ENCODE measurements at places on chromosomes 2 and 18.

DNA sequence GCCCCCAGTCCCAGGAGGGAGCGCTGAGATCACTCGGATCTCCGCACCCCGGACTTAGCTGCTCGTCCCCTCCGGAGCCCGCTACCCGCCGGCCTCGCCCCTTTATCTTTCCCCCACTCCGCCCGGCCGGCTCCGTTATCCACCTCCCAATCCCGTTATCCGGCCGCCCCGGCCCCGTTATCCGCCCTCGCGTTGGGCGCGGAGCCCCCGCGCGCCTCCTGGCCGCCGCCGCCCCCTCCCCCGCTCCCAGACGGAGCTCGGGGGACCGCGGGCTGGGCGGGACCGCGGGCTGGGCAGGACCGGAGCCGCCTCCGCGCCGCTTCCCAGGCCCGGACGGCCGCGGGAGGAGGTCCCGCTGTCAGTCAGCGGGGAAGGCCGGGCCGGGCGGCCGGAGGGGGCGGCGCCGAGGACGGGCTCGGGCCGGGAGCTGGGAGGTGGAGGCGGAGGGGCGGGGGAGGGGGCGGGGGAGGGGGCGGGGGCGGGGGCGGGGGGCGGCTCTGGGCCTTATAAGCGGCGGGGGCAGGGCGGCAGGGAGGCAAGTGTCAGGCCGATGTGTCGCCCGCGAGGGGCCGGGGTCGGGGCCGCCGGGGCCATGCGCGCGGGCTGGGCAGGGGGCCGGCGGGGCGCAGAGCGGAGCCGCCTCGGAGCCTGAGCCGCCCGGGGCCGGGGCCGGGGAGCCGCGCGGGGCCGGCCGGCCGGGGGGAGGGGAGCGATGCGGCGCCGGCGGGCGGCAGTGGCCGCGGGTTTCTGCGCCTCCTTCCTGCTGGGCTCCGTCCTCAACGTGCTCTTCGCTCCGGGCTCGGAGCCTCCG lies at the start of gene PKDCC:
TSS of gene PKDCC (plus strand) at position 534 of the 811 bp plus-strand sequence. CDS start at position 713, 179 bp downstream.
- DNase-seq, result no peak

DNA sequence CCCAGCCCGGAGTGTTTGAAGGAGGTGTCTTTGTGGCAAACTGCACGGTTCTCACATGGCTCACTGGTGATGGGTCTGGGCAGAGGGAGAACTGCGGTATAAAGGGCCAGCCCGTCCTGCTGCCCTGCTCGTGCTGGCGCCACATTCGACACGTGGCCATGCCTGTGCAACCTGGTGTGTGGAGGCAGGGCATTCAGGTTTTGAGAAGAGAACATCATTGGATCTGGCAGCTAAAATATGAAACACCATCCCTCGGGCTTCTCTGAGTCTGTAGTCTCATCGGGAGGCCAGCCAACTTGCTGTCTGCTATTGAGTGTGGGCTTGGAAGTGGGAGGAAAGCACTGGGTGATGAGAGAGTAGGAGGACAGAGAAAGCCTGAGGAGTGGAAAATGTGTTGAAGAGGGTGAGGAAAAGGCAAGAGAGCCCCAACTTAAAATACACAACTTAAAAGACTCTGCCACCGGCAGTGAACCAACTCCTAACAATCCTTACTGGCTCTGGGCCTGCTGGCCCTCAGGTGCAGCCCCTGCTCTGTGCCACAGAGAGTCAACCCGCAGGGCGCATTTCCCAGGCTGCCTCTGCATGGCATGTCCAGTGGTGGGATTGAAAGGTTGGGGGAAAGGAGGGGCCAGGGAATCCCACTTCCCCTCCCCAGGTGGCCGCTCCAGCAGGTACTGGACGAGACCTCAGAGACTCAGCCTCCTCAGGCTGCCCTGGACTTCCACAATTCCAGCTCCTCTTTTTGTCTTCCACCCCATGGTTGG lies 112.7 kb upstream of the DLX2 start:
- DNase-seq, result no peak

GRCh38 chr2:118055512-118056164 lies 32.6 kb upstream of the INSIG2 start:
- no peak for DNase-seq

DNA sequence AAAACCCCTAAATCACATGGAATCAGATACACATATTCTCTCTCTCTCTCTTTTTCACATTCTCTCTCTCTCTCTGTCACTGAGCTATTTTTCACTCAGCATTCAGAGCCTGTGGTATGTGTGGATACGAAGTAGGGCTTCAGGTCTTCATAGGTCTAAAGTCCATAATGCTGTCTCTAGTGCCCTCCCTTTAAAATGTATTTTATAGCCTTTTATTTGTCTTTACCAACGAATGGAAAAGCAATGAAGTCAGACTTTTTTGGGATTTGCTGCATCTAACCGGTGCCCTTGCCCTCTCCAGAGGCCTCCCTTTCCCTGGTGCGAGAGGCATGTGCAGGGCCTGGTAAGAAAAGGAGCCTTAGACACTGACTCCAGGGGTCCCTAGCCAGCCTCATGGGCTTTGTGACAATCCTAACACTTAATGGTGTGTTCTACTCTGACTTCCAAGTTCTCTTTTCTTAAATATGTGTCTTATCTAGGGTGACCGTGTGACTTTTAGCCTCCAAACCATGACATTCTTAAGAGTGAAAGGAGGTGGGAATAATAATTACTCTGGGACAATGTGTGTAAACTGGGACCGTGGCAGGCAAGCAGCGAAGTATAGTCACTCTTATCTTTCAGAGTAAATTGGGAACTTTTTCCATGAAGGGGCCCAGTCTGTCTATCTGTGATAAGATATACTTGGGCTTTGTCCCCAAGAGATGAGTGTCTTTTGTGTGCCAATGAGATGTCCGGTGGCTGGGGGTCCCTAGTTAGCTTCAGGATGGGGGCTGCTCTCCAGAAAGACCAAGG lies 101.1 kb downstream of the B3GNT2 start:
- DNase-seq, result no peak

GRCh38 chr18:44679914-44680272 lies 795 bp upstream of the SETBP1 start:
- DNase-seq, result no peak

DNA sequence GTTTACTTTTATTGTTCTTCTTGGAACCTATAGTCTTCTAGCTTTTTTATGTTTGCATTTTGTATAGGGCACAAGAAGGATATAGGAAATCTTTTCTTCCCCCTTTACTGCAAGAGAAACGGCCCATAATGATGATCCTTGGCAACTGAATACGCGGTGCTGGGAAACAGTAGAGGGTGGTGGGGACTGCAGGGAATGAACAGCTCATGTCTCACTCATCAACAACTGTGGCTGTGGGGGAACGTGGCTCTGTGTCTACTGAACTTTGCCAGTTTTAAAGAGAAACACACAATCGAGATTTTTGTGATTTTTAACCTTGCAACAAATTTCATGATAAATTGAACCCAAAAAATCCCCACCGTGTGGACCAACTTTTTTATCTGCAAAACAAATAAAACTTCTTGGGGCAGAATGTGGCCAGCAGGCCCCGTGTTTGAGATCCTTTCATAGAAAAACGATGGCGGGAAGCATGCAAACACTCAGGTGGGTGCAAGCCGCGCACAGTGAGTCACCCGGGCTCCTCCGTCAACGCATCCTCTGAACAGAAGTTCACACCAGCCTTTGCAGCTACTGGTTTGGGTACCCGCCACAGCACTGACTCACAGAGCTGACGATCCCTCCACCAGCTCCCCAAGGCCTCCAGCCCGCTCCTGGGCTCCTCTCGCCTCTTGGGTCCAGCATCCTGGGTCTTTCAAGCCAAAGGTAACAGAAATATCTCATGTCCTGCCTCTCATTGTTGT lies 149.3 kb downstream of the COL6A3 start:
- no peak for DNase-seq

- DNase-seq, result no peak
Observed at GRCh38 chr2:77336013-77336412, 186.2 kb downstream of the LRRTM4 start.

DNA sequence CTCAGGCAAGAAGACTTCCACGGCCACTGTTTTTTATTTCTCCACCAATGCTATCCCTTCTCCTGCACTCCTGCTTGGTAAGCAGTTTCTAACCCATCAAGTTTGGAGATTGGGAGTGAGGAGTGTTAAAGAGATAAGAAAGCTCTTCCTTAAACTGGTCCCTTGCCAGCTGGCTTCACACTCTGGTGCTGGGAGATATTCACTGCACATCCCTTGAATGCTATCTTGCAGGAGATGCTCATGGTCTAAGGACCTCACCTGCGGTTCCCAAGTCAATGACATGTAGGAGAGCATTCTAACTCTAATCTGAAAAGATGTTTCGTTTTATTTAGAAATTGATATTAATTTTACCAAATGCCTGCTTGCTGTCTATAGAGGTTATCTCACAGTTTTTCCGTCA lies 28.2 kb upstream of the CYRIA start:
- DNase-seq, result no peak

GRCh38 chr2:101971836-101972235 lies 19.9 kb upstream of the IL1R2 start:
- no peak for DNase-seq

DNA sequence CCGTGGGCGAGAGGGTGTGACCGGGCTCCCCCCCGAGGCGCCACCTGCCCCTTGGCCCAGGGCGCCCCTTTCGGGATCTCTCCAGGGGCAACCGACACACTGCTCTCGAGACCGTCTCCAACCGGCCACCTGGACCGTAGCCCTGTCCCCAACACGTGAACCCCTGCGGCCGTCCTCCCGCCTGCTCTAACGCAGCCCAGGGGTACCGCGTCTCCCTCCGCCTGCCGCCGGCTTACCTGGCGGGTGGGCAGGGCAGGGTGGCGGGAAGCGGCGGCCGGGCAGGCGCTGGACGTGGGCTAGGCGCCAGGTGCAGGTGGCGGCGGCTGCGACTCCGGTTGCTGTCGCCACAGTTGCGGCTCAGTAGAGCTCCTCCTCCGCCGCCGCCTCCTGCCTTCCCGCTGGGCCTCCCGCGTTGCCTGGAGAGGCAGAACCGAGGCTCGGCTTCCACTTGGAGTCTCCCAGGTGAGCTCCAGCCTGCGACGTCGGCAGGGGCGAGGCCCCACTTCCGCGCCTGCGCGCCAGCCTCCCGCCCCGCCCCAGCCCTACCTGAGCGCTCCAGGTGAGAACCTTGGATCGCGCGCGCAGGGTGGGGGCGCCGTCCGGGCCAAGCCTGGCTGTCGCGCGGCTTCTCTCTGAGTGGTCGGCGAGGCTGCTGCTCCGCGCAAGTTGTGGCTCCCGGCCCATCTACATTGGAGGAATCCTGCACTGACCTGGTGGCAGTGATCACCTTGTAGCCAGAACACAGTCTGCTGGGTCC lies at the start of gene GALNT3:
TSS of gene GALNT3 (minus strand) at position 469 of the 757 bp plus-strand sequence. CDS start 23,547 bp downstream, outside the sequence.
- no peak for DNase-seq

GRCh38 chr2:11752906-11753305 lies 6.5 kb downstream of the LPIN1 start:
- no peak for DNase-seq

DNA sequence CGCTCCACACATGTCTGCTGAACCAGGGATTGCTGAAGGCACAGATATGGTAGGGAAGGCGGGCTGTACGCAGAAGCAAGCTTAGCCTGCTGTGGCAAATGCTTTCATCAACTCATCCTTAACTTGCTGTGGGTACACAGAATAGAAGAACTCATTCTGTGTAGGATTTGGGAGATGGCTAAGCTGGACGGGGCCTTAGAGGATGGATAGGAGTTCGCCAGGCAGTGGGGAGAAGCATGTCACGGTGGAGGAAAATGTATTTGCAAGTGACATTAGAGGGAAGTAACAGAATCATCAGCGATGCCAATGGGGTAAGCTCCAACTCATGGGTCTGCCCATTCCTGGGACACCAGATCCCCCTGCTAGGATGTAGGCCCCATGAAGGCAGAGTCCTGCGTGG lies 96.7 kb upstream of the SMIM21 start:
- no peak for DNase-seq

- no peak for DNase-seq
Observed at GRCh38 chr2:69944756-69945155, 16.7 kb downstream of the ASPRV1 start.

GRCh38 chr2:12320027-12320734 lies 396.6 kb upstream of the TRIB2 start:
- DNase-seq, result no peak

DNA sequence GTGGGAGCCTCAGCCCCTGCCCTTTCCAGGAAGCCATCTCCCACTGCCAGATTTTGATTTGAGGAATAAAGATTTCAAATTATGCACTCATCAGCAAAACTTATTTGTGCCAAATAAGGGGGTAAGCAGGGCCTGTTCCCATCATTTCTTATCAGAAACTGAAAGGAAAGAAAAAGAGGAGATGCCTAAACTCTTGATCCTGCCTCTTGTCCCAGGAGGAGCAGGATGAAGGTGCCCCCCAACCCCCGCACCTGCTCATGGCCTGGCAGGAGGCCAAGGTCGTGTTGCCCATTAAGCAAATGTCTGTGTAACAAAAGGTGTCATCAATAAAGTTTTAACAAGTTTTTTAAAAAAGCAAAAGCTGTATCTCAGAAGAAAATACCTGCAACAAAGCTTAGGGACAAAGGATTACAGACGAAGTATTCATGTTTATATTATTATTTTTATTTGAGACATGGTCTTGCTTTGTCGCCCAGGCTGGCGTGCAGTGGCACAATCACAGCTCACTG lies 80.0 kb downstream of the INPP5D start:
- no peak for DNase-seq

- no peak for DNase-seq
Observed at GRCh38 chr2:72211350-72211749, 63.7 kb upstream of the CYP26B1 start.

- no peak for DNase-seq
Observed at GRCh38 chr2:144330951-144331673, 188.8 kb downstream of the ZEB2 start.

- DNase-seq, result no peak
Observed at GRCh38 chr2:238975408-238975807, 127.5 kb downstream of the TWIST2 start.

DNA sequence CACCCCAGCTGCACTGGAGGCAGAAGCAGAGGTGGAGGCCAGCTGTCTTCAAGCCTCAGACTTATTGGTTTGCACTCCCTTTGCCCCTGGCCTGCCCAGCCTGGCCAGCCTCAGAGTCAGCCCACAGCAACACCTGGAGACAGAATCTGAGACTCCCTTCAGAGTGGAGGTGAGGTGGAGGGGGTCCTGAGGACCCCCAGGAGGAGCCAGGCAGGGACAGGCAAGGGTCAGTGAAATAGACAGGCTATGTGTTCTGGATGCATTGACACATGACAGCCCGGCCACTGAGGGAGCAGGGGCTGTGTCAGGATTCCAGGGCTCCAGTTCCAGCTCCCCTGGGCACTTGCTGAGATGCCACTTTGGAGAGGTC lies 309.7 kb downstream of the MYCN start:
- DNase-seq, result no peak

- DNase-seq, result no peak
Observed at GRCh38 chr2:112152476-112153178, 14.4 kb downstream of the FBLN7 start.

GRCh38 chr2:231436957-231437356 lies 27.3 kb downstream of the NCL start:
- DNase-seq, result no peak

GRCh38 chr2:159497256-159497655 lies 119.1 kb downstream of the BAZ2B start:
- DNase-seq, result no peak

DNA sequence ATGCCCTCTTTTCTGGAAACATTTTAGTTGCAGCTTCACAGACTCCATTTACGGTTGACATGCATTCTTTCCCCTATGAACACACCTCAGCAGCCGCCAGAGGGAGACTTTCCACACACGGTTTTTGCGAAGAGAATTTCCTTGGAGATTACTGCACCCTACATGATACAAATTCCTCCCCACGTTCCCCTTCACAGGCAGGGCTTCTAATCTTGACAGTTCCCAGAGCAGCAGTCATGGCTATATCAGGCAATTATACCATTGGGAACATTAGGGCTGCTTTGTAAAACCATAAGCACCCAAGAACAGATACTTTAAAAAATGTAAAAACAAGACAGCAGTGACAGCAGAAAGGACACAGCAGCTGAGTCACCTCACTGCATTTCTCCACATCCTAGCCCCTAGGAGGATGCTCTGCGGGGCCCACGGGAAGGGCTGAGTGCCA lies 253.8 kb downstream of the TGIF1 start:
- no peak for DNase-seq

GRCh38 chr18:77815666-77816338 lies 566.2 kb downstream of the GALR1 start:
- DNase-seq, result no peak

All from SK-N-MC (cell line).